ENCODE measurements at places on chromosomes 11 and 22. TPM values are rescaled to one million over a fixed set of nuclear protein-coding genes. Genes with fewer than 3 reads are reported as not detected.

DNA sequence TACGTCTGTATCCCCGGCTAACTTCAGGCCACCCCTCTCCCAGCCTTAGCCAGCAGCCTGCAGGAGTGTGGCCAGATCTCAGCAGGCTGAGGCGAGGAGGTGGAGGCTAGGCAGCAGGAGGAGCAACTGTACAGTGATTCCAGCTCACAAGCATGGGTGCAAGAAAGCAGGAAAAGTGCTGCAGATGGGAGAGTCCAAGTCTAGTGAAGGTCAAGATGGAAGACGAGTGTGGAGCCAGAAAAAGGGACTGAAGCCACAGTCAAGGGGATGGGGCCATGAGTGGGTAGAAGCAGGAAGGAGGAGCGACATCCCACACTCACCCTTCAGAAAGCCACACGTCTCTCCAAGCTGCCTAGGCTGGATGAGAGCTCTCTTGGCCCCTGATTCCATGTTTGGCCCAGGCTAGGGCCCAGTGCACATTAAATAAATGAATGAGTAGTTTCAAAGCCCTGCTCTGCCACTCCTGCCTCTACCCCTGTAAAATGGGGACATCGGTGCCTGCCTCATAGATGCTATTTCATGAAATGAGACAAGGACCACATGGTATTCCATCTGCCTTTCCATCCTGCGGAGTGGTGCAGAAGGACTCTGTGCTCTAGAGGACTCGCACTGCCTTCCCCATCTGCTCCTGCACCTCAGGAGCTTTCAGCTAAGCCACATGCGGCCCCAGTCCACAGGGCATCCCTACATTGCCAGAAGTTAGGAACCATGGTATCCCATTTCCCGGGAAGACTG, 2.9 kb downstream of the YDJC start:
- DNase-seq, result no peak

GRCh38 chr11:88770475-88771079, 295.2 kb downstream of the GRM5 start:
- no peak for DNase-seq

Gene RASL10A
- total RNA-seq, result 0.84 TPM

- no peak for DNase-seq
These were observed 34.2 kb downstream of the TCF20 start for GRCh38 chr22:42236268-42236667.

DNA sequence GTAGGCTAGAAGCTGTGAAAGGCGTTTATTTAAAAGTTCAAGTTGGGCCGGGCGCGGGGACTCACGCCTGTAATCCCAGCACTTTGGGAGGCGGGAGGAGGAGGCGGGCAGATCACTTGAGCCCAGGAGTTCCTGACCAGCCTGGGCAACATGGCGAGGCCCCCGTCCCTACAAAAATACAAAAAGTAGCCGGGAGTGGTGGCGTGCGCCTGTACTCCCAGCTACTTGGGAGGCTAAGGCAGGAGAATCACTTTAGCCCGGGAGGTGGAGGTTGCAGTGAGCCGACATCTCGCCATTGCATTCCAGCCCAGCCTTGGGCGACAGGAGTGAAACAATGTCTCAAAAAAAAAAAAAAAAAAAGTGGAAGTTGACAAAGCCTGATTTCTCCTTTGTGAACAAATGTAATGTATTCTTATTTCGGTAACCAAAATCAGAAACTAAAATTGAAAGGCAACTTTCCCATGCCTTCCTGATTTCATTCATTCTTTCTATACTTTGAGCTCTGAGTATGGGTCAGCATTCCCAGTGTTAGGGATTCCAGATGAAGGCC, 825 bp downstream of the PTPMT1 start:
- DNase-seq, result no peak

DNA sequence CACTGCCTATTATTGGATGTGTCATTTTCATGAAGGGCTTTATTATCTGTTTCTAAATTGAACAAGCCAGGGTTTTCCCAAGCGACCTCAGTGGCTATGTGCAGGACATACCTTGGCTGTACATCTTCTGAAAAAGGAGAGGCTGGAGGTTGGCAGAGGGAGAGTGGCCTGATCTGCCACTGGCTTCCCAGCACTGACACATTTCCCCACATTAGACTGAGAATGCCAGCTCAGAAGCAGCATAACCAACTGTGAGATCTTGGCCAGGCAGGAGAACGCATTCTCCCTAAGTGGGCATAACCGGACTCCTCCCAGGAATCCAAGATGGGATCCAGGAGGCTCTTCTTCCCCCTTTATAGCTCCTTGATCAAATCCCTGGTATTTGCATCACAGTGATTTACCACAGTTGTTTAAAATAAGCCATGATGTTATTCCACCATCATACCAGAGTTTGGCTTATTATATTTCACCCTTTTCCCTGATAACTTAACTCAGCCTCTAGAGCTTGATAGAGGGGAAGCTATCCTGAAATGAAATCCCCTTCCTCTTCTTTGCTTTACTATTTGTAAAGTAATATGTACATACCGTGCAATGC, 33.8 kb downstream of the AMOTL1 start:
- DNase-seq, result no peak

Gene GGTLC2
- not detected for total RNA-seq

Gene MFRP
- not detected for total RNA-seq

Gene EIF3D
- 222 TPM for total RNA-seq

DNA sequence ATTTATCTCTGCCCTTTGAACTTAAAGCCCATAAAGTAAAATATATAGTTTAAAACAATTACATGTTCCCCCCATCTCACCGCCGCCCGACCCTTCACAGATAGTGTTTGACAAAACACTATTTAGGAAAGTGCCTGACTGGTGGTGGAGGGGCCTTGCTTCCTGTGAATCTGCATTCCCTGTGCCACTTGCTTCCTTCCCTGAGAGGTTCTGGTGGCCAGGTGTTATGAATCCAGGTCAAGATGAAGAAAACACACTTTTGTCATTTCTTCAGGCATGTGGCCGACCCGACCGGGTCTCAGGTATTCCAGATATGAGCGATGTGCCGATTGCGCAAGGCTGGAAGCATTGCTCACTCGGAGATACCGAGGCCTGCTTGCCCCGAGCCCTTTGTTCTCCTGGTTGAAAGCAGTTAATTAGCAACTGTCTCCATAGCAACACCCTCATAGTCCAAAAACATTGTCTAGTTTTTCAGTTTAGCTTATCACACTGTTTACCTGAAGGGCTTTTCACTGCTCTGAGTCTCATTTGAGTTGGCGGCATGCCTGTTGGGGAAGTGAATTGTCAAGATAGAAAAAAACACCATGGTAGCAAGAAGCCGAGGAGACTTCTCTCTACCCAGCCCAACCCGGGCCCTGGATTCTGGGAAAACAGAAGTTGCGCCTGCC, 128.3 kb downstream of the TEAD1 start:
- DNase-seq, result no peak

DNA sequence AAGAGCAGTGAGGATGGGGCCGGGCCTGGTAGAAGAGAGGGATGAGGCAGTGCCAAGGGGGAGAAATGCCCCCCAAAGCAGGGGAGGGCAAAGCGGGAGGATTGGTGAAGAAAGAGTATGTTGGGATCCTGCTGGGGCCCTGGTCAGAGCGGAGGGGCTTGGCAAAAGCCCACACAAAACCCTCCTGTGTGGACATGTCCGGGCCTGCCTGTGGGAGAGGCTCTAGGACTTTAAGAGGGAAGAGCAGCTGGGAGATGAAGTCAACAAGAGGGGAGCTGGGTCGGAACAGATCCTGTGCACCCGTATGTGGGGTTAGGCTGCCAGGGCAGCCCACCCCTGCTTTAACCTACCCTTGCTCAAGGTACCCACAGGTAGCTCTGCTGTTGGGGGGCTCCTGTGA, 25.8 kb downstream of the ART5 start:
- DNase-seq, result no peak

Gene TUG1
- total RNA-seq, result 53.0 TPM

Gene TRIM6
- 3.4 TPM for total RNA-seq

- no peak for DNase-seq
These were observed 15.5 kb downstream of the MTFP1 start for GRCh38 chr22:30441088-30441487.

Gene MAPK8IP2
- total RNA-seq, result 1.2 TPM

GRCh38 chr11:66133216-66133775, 63.2 kb downstream of the PACS1 start:
- no peak for DNase-seq

GRCh38 chr11:115217726-115218311, 286.4 kb downstream of the CADM1 start:
- DNase-seq, result no peak

GRCh38 chr11:121670805-121671282, 218.1 kb upstream of the SORL1-AS1 start:
- peak; percentile 81 for DNase-seq

Gene SLC17A6
- total RNA-seq, result not detected

Measured in esophagus muscularis mucosa (tissue), 4 donors.